ENCODE measurements at places on chromosomes 12 and 14.

DNA sequence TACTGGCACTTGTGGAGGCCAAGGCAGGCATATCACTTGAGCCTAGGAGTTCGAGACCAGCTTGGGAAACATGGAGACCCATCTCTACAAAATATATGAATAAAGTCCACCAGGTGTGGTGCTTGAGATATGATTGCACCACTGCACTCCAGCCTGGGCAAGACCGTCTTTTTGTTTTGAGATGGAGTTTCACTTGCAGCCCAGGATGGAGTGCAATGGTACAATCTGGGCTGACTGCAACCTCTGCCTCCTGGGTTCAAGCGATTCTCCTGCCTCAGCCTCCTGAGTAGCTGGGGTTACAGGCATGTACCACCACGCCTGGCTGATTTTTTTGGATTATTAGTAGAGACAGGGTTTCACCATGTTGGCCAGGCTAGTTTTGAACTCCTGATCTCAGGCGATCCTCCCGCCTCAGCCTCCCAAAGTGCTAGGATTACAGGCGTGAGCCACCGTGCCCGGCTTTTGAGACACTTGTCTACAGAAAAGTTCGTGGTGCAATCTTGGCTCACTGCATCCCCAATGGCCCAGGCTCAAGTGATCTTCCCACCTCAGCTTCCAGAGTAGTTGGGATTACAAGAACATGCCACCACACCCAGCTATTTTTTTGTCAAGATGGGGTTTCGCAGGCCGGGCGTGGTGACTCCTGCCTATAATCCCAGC is 16.3 kb upstream of the ATP5F1B start:
- DNase-seq: no peak

- no peak for DNase-seq
Observed at GRCh38 chr12:65853489-65854157, 29.3 kb downstream of the HMGA2 start.

- DNase-seq: no peak
Observed at GRCh38 chr12:106566771-106567170, 16.0 kb upstream of the RFX4 start.

- DNase-seq: peak; percentile 47
Observed at GRCh38 chr12:92030618-92031017, 115.0 kb downstream of the BTG1 start.

DNA sequence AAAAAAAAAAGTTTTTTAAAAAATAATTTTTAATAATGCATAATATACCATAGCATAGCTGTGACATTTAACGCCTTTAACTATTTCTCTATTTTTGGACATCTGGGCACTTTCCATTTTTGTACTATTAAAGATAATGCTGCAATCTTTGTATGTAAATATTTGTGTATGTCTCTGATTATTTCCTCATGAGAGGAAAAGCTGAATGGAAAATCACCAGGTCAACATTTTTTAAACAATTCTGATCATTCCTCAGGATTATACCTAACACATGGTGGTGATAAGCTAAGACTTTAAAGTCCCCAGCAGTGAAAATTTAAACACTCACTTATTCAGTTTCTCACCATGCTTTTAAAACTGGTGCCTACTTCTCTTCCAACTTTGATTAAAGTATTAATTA is 31.3 kb upstream of the NR1H4 start:
- no peak for DNase-seq

- DNase-seq: no peak
Observed at GRCh38 chr14:87813686-87814085, 179.3 kb downstream of the GALC start.
